T-helper 1 cell treated with Interleukin-12 subunit alpha and Interleukin-12 subunit beta and Interleukin-4 antibody, amounts not matched to agents 30 ng/mL and 1 ng/mL, for 36 hours (primary cell): ENCODE measurements at places on chromosomes 1 and 21. TPM values are rescaled to one million over a fixed set of nuclear protein-coding genes. Genes with fewer than 3 reads are reported as not detected.

The FCRL4 gene
- total RNA-seq: not detected in 2 replicates

The SMIM1 gene
- total RNA-seq: not detected in 2 replicates

The IGSF8 gene
- 27.8 and 28.7 TPM in 2 replicates for total RNA-seq

The CELA3B gene
- total RNA-seq: not detected in 2 replicates

The BECN2 gene
- total RNA-seq: not detected in 2 replicates

The USH2A gene
- not detected in 2 replicates for total RNA-seq

The TMEM125 gene
- not detected in 2 replicates for total RNA-seq

The SLC2A5 gene
- total RNA-seq: 0.39 TPM in 1 of 2 replicates, not detected in the other

The VASH2 gene
- 0.15 and 0.64 TPM in 2 replicates for total RNA-seq

The GOLT1A gene
- not detected in 2 replicates for total RNA-seq

The ADGRL2 gene
- total RNA-seq: not detected in 2 replicates

The LRRC7 gene
- 0.29 and 0.54 TPM in 2 replicates for total RNA-seq

The PDPN gene
- not detected in 2 replicates for total RNA-seq

The MIXL1 gene
- not detected in 2 replicates for total RNA-seq

The HS2ST1 gene
- total RNA-seq: 17.1 and 18.7 TPM in 2 replicates

The B3GALT2 gene
- total RNA-seq: 2.1 and 2.9 TPM in 2 replicates

The HCRTR1 gene
- total RNA-seq: not detected in 2 replicates

The GRIK3 gene
- not detected in 2 replicates for total RNA-seq
